ENCODE measurements at places on chromosomes 3 and 15. TPM values are rescaled to one million over a fixed set of nuclear protein-coding genes. Genes with fewer than 3 reads are reported as not detected.

DNA sequence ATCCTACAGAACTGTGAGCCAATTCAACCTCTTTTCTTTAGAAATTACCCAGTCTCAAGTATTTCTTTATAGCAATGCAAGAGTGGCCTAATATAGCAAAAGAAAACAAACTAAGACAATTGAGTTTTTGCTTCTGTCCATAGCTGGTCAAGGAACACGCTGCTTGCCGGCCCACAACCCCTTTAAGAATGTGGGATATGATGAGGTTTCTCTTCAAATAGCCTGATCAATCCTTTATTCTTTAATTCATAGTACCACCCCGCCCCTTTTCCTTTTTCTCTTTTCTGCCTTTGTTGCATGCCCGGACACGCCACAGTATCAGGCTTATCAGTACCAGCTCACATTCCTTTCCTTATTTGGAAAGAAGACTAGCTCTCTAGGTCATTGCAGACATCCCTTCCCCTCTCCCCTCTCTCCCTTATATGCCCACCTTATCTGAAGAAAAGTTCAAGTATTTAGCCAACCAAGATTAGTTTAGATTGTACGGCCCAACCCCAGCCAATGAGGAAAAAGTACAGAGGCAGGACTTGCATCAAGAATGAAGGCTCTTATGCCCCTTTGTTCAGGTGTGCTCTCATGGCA, 404.5 kb downstream of the OCA2 start:
- H3K27me3 ChIP-seq, result no peaks in the 10 kb centered on the region
- no peak overlapping the region for H3K4me3 ChIP-seq
- H3K36me3 ChIP-seq, result no peaks in the 10 kb centered on the region
- H3K4me1 ChIP-seq, result no peaks in the 10 kb centered on the region
- DNase-seq, result no peak

- DNase-seq, result no peak
- H3K4me1 ChIP-seq, result no peaks in the 10 kb centered on the region
- no peak overlapping the region for H3K4me3 ChIP-seq
- no peaks in the 10 kb centered on the region for H3K36me3 ChIP-seq
- no peaks in the 10 kb centered on the region for H3K27me3 ChIP-seq
Measured at GRCh38 chr15:36926427-36926825, 173.9 kb downstream of the MEIS2 start.

- H3K36me3 ChIP-seq, result no peaks in the 10 kb centered on the region
- no peak for DNase-seq
- no peak overlapping the region for H3K27ac ChIP-seq
- no peaks in the 10 kb centered on the region for H3K4me1 ChIP-seq
Measured at GRCh38 chr3:193970773-193971206, 165.2 kb upstream of the HES1 start.

DNA sequence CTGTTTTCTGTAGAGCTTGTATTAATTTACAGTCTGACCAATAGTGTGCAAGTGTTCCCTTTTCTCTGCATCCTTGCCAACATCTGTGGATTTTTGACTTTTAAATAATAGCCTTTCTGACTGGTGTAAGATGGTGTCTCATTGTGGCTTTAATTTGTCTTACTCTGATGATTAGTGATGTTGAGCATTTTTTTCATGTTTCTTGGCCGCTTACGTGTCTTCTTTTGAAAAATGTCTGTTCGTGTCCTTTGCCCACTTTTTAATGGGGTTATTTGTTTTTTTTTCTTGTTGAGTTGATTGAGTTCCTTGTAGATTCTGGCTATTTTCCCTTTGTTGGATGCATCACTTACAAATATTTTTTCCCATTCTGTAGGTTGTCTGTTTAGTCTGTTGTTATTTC, 7.6 kb upstream of the ACOX2 start:
- H3K36me3 ChIP-seq, result no peaks in the 10 kb centered on the region
- no peaks in the 10 kb centered on the region for H3K4me1 ChIP-seq
- H3K27me3 ChIP-seq, result no peaks in the 10 kb centered on the region
- no peak overlapping the region for H3K27ac ChIP-seq

- H3K4me3 ChIP-seq, result no peak overlapping the region
- H3K27ac ChIP-seq, result no peak overlapping the region
- DNase-seq, result no peak
- H3K4me1 ChIP-seq, result no peaks in the 10 kb centered on the region
- no peaks in the 10 kb centered on the region for H3K36me3 ChIP-seq
Measured at GRCh38 chr3:22360970-22361369, 610.0 kb upstream of the ZNF385D start.

DNA sequence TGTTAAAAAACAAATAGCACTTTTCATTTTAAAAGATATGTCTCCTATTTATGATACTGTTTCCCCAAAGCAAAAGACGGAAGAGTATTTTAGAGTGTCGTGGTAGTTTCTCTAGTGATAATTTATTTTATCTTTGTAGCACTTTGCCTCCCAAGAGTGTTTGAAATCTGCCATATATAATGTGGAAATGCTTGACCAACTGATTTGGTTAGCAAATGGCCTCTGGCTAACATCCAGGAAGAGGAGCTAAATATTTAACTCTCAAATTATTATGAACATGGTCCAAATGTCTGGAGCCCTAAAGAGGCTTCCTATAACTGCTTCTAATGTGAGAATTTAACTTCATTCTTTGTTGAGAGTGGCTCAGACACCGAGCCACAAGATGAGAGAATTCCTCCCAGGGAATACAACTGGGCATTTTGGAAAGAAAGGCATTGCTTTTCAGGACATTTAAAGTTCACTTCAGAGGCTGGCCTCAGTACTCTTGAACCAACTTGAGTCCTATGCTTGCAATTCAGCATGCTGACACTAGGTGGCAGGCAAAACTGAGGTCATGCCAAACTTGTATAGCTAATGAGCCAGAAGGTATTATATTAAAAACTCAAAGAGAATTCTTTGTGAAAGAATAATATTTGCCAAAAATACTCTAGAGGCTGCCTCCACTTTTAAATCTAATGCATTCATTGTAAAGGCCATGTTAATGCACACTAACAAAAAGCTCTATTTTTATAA, 104.5 kb downstream of the RARB start:
- no peaks in the 10 kb centered on the region for H3K36me3 ChIP-seq
- H3K27me3 ChIP-seq, result no peaks in the 10 kb centered on the region
- no peaks in the 10 kb centered on the region for H3K4me1 ChIP-seq
- no peak overlapping the region for H3K27ac ChIP-seq
- DNase-seq, result no peak

DNA sequence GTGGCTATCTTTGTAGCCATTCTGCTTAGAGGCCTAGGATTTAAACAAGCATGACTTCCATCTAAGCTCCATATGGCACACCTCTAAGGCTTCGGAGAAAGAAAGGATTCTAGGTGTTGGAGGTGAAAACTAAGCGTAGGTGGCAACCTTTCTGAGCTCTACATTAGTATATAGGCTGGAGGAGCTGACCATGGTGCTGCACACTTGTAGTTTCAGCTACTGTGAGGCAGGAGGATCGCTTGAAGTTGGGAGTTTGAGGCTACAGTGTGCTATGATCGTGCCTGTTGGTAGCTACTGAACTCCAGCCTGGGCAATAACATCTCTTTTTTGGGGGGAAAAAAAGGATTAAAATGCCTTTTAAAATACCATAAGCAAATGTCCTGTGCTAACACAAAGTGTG, 7.4 kb downstream of the EAF1 start:
- H3K27ac ChIP-seq, result no peak overlapping the region
- no peaks in the 10 kb centered on the region for H3K4me1 ChIP-seq
- DNase-seq, result no peak
- no peak overlapping the region for H3K4me3 ChIP-seq
- peaks cover 8% of the 10 kb centered on the region for H3K36me3 ChIP-seq

- H3K27ac ChIP-seq, result no peak overlapping the region
- H3K36me3 ChIP-seq, result no peaks in the 10 kb centered on the region
- no peak overlapping the region for H3K4me3 ChIP-seq
Measured at GRCh38 chr15:92843814-92844213, 56.3 kb upstream of the CHD2 start.

- DNase-seq, result no peak
- no peaks in the 10 kb centered on the region for H3K4me1 ChIP-seq
- H3K27ac ChIP-seq, result no peak overlapping the region
- no peaks in the 10 kb centered on the region for H3K27me3 ChIP-seq
- H3K4me3 ChIP-seq, result no peak overlapping the region
- H3K36me3 ChIP-seq, result no peaks in the 10 kb centered on the region
Measured at GRCh38 chr15:65824031-65824743, 32.1 kb upstream of the DENND4A start.

GRCh38 chr3:173748105-173748504, 350.6 kb downstream of the NLGN1 start:
- no peak overlapping the region for H3K4me3 ChIP-seq
- H3K27ac ChIP-seq, result no peak overlapping the region
- no peaks in the 10 kb centered on the region for H3K36me3 ChIP-seq

GRCh38 chr3:122766430-122766829, 27.2 kb downstream of the HSPBAP1 start:
- no peaks in the 10 kb centered on the region for H3K4me1 ChIP-seq
- DNase-seq, result no peak
- H3K36me3 ChIP-seq, result peaks cover 3% of the 10 kb centered on the region
- H3K27ac ChIP-seq, result no peak overlapping the region
- no peak overlapping the region for H3K4me3 ChIP-seq
- H3K27me3 ChIP-seq, result no peaks in the 10 kb centered on the region

GRCh38 chr3:196063456-196063855, 18.4 kb downstream of the TFRC start:
- no peak overlapping the region for H3K27ac ChIP-seq
- DNase-seq, result no peak
- H3K36me3 ChIP-seq, result peaks cover 5% of the 10 kb centered on the region
- H3K4me3 ChIP-seq, result no peak overlapping the region

TMIE gene
- 0.99 TPM for total RNA-seq

PPARG gene
- 21.0 TPM for total RNA-seq

SKIL gene
- 134 TPM for total RNA-seq

ROBO2 gene
- 1.3 TPM for total RNA-seq

ACY1 gene
- total RNA-seq, result 16.5 TPM

PPP1R14D gene
- not detected for total RNA-seq

MITF gene
- total RNA-seq, result 28.4 TPM
